ENCODE measurements at places on chromosomes 3 and 15.

- no peak for DNase-seq
Observed at GRCh38 chr3:100400419-100400779, 490 bp downstream of the TOMM70 start.

- no peak for DNase-seq
Observed at GRCh38 chr3:114867359-114867758, 279.7 kb downstream of the ZBTB20 start.

- DNase-seq: no peak
Observed at GRCh38 chr3:50519471-50520089, 16.1 kb upstream of the CACNA2D2 start.

- DNase-seq: no peak
Observed at GRCh38 chr3:24177201-24177600, 232.1 kb downstream of the NR1D2 start.

Data from NCI-H1048 (cell line).